Prostate gland (tissue), 2 donors: ENCODE measurements at places on chromosomes 1 and 21. TPM values are rescaled to one million over a fixed set of nuclear protein-coding genes. Genes with fewer than 3 reads are reported as not detected.

The UQCRHL gene
- 1.6 TPM for total RNA-seq

The TRPM2 gene
- 2.7 TPM for total RNA-seq

The CDCA8 gene
- 8.6 TPM for total RNA-seq

The CD52 gene
- 3.2 TPM for total RNA-seq

The NEK7 gene
- 53.3 TPM for total RNA-seq

The FNDC5 gene
- total RNA-seq, result 1.5 TPM

The IFFO2 gene
- 20.4 TPM for total RNA-seq

The KRTAP11-1 gene
- total RNA-seq, result 0.68 TPM

The OR6N1 gene
- not detected for total RNA-seq

The AKR7A3 gene
- 6.7 TPM for total RNA-seq

The PBXIP1 gene
- total RNA-seq, result 140 TPM

The XCL2 gene
- not detected for total RNA-seq

The ACBD3 gene
- 46.7 TPM for total RNA-seq

The TRIM67 gene
- total RNA-seq, result 0.28 TPM

The UTS2 gene
- not detected for total RNA-seq

The CHIA gene
- not detected for total RNA-seq

The TAS1R1 gene
- not detected for total RNA-seq

The VHLL gene
- total RNA-seq, result not detected

The EIF4G3 gene
- total RNA-seq, result 81.1 TPM

The AADACL3 gene
- total RNA-seq, result not detected
